Mammary epithelial cell (primary cell): ENCODE measurements at places on chromosomes 16 and 17.

- DNase-seq = no peak
Observed at GRCh38 chr17:33973491-33973890, 281.6 kb upstream of the CCL2 start.

DNA sequence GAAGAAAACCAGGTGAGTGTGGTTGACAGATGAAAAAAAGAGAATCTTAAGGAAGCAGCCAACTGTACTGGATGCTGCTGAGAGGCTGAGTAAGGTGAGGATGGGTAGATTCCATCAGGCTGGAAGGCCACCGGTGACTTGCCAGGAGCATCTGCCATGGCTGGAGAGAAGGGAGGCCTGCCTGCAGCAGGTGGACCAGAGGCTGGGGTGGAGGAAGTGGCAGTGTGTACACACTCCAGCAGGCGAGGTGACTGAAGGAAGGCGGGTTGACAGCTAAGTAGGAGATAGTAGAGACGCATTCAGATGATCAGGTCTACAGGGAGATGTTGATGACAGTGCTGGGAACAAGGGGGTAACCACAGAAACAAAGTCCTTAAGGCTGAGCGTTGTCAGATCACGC is 69.5 kb downstream of the USP43 start:
- no peak for DNase-seq

DNA sequence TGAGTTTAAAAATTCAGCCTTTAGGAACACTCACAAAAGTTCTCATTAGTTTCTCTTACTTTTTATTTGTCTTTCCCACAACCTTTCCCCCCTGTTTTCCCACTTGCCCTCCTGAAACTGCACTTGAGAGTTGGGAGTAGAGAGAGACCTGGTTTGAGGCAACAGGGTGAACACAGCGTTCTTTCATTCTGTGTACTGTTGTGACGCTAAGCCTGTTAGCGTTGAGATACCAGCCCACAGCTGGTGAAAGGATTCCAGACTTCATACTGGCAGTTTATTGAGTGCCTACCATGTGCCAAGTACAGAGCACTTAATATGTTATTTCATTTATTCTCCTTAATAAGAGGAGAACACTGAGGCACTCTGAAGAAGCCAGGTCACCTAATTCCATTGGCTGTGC is 10.3 kb downstream of the TNRC6C start:
- no peak for DNase-seq

DNA sequence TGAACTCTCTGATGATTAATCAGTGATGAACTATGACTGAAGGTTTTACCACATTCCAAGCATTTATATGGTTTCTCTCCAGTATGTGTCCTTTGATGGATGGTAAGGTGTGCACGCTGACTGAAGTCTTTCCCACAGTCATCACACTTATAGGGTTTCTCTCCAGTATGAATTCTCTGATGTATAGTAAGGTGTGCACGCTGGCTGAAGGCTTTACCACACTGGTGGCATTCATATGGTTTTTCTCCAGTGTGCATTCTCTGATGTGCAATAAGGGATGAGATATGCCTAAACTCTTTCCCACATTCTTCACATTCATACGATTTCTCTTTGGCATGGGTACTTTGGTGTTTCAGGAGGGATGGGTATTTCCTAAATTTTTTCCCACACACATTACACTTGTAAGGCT is 16.4 kb downstream of the ZNF287 start:
- DNase-seq = no peak

- peak; percentile 87 for DNase-seq
Observed at GRCh38 chr17:72587156-72587555, 466.3 kb downstream of the SOX9 start.

- DNase-seq = no peak
Observed at GRCh38 chr17:81682565-81683207, 911 bp downstream of the ARL16 start.

- DNase-seq = peak; percentile 52
Observed at GRCh38 chr17:57104461-57105175, 19.6 kb downstream of the AKAP1 start.

DNA sequence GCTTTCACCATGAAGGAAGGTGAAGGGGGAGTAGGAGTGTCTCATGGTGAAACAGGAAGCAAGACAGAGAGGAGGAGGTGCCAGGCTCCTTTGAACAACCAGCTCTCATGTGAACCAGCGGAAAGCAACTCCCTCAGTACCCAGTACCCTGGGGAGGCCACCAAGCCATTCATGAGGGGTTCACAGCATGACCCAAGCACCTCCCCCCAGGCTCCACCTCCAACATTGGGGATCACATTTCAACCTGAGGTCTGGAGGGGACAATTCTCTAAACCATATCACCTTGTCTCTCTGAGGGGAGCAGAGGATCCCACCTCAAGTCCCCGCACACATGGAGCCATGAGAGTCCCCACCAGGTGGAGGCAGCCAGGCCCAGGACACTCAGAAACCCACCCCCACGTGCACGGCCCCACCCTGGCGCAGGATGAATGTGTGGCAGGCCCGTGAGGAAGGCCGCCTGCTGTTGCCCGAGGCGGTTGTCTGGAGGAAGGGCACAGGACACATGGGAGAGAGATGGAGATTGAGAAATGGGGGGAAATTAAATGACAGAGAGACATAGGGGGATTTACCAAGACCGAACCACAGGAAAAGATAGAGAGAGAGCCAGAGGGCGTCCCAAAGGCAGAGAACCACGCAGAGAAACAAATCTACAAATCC is 85.9 kb downstream of the TMEM132E start:
- DNase-seq = no peak

DNA sequence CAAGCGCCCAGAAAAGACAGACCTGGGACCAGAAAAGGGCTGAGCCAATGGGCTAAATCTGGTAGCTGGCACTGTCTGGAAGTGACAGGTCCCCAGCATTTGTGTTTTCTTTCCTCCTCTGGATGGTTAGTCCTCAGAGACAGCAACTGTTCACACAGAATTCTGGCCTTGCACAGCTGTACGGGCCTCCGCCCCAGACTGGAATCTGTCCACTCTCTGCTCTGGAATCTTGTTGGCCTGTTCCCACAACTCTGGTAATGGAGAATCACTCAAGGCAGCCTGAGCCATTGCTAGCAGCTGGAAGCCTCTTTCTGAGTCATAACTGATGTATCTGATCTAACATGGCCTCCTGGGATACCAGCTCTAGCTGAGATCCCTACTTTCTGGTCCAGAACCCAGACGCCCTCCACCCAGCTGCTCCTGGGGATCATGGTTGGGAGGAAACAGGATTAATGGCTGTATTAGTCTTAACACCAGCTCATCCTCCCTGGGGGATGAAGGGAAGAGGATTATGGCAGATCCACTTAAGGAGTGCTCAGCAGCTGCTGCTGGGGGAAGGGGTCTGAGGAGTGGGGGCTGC is 9.1 kb downstream of the ZNF668 start:
- peak; percentile 79 for DNase-seq

DNA sequence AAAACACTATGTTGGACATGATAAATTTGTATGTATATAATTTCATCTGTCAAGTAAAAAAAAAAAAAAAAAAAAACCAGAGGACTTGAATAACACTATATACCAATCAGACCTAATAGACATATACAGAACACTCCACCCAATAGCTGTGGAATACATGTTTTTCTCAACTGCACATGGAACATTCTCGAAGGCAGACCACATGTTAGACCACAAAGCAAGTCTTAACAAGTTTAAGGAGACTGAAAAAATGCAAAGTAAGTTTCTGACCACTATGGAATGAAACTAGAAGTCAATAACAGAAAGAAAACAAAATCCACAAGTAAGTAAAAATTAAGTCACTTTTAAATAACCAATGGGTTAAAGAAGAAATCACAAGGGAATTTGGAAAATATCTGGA is 8.4 kb upstream of the CNTNAP4 start:
- DNase-seq = peak; percentile 51
